Thymus (tissue), 14 donors: ENCODE measurements at places on chromosomes 4 and X. TPM values are rescaled to one million over a fixed set of nuclear protein-coding genes. Genes with fewer than 3 reads are reported as not detected.

DNA sequence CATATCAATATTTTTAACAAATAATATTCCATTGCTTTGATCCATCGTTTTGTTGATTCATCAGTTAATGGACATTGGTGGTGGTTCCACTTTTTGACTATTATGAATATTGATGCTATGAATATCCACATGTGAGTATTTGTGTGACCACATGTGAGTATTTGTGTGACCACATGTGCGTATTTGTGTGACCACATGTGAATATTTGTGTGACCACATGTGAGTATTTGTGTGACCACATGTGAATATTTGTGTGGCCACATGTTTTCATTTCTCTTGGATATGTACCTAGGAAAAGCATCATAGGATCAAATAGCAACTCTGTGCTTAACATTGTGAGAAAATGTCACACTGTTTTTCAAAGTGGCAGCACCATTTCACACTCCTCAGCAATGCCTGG, 433.6 kb upstream of the FRG1 start:
- no peak for DNase-seq

DNA sequence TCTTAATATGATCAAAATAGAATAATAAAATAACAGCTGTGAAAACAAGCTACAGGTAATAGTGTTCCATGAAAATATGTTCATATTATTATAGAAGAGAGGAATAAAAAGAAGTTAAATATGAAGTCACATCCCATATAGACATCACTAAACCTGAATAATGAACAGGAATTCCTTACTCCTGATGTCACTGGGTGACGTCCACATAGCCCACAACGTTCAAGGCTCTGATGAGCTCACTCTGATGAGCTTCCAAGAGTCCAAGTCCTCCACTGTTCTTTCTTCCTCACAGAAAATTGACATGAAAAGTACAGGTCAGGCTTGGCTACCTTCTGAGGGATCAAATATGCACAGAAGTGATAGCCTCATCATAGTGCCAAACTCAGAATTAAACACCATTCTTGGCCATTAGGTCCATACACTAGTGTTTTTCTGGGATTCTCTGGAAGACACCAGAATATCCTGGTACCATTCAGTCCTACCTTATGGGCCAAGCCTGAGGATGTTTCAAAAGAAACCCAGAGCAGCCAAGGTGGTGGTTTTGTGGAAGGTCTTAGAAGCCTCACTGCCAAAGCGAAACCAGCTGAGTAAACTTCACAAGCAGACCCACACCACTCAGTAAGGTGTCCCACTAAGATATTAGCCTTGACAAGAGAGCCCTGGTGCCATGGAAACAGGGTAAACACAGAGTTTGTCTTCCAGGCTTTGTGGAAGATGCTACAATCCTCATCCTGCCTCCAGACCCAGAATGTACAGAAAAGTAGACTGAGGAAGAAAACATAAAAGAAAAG, 138.4 kb upstream of the HHIP start:
- no peak for DNase-seq

DNA sequence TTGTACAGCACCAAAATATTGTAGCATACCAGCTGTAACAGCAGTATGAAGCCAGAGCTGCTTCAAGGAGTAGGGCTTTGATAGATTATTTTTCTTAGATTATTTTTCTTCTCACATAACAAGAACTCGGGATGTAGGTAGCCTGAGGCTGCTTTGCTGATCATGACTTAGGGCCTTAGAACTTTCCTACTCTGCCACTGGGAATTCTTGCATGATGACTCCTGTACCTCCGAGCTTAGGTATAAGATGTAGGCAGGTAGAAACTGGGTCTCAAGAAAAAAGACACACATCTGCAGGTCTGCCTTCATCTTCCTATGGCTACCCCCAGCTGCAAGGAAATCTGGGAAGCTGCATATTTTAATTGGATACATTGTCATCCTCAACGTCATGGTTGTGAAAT, 115.9 kb upstream of the PNPLA4 start:
- DNase-seq, result no peak

DNA sequence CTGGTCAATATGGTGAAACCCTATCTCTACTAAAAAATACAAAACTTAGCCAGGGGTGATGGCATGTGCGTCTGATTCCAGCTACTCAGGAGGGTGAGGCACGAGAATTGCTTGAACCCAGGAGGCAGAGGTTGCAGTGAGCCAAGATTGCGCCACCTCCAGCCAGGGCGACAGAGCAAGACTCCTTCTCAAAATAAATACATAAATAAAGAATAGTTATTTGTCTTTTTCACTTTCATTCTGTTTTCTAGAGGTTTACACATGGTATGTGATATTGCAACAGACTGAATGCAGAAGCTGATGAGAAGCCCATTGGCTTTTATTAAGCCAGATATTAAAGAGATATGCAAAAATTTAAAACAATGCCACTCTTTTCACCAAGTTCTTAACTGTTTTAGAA, 8.2 kb downstream of the KLHL15 start:
- no peak for DNase-seq

GRCh38 chrX:41313419-41313818, 20.5 kb upstream of the DDX3X start:
- DNase-seq, result no peak

GRCh38 chrX:115560978-115561604, at the start of gene PLS3:
Gene PLS3, plus strand, starts transcription at chrX:115561174. Its CDS starts 49,077 bp downstream, at chrX:115610251.
- DNase-seq, result no peak

- DNase-seq, result no peak
Observed at GRCh38 chr4:98170035-98170434, 26.8 kb upstream of the STPG2 start.

GRCh38 chr4:183773790-183774189, 114.7 kb downstream of the TRAPPC11 start:
- DNase-seq, result no peak

DNA sequence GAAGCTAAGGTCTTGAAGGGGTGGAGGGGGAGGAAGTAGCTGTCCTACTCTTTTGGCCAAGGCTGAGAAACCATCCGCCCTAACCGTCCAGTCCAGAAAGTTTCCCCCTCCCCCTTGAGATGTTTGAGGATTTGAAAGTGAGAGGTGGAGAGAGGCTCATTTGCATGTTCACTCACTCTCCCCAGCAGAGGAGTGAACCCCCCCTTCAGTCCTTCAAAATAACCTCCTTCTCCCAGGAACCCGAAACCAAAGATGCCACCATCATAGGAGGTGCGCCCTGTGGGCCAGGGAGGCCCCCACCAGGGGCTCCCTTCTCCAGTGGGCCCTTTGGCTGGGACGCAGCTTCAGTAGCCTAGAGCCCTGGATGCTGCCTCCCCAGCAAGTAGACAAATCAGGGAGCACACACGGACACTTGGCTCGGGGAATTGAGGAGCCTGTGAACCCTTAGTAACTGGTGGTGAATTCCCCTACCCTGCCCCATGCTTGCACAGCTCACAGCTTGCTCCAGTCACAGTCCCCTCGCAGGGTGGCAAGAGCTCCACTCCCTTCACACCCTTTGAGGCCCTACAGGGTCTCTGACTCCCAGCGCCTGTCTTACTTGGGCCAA, 25.6 kb downstream of the ELF4 start:
- DNase-seq, result no peak

GRCh38 chr4:185834778-185835177, 22.8 kb upstream of the SORBS2 start:
- no peak for DNase-seq

DNA sequence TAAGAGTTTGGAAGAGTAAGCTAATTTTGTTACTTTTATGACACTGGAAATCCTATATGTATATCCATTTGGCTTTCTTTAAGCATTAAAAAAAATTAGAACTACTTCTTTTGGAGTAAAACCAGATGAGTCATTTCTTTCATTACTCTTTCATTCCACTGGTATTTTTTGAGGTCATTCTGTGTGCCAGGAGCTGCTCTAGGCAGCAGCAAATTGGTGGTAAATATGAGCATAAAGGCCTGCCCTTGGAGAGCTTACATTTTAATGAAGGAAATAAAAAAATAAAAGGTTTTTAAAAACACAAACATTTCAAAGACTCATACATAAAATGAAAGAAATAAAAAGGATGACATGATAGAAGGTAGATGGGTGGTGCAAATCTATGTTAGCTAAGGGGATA, 37.4 kb downstream of the MID1 start:
- no peak for DNase-seq

DNA sequence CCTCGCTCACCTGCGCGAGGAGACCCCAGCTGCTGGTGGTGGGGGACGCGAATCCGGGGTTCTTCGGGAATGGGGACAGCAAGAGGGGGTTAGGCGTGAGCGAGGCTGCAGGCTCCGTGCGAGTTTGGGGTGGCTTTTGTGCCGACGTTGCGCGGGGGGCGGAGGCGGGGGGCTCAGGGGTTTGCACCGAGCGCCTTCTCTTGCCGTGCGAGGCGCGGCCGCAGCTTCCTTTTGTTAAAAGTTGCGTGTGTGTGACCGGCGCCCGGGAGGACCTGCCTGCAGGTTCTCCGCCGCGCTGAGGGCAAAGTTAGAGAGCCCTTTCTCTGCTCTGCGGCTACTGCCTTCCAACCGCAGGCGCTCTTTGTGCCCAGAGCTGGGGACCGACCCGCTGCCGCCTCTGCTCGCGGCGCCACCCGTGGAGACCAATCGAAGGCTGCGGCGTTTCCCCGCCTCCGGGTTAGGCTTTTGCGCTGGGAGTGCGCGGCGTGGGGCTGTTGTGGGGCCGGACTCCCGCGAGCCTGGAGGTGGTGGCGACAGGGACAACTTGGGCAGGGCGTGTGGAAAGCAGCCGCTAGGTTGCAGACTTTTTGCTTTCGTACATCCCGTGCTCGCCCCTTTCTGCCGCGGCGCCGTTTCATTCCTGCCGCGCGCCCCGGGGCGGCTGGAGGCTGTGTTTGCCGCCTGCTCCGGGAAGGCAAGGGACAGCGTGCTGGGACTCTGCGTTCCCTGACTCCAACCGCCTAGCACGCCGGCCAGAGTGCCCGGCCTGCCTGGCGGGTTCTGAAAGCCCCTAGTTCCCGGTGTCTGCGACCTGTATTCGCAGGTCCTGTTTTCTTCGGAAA, 716 bp downstream of the KIT start:
- DNase-seq, result no peak

Gene RWDD4
- 26.1 TPM for polyA plus RNA-seq
